ENCODE measurements at places on chromosomes 7 and 10.

DNA sequence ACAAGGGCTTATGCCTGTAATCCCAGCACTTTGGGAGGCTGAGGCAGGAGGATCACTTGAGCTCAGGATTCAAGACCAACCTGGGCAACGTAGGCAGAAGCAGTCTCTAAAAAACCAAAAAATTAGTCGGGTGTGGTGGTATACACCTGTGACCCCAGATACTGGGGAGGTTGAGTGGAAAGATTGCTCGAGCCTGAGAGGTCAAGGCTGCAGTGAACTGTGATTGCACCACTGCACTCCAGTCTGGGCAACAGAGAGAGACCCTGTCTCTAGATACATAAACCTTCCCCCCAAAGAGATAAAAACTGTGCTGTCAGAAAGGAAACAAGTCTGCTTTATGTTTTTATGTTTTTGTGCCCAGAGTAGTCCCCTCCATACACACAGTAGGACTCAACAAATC, 27.5 kb upstream of the CDK13 start:
- DNase-seq: no peak

- DNase-seq: no peak
These were observed 247.8 kb upstream of the SMIM30 start for GRCh38 chr7:113366122-113366521.

DNA sequence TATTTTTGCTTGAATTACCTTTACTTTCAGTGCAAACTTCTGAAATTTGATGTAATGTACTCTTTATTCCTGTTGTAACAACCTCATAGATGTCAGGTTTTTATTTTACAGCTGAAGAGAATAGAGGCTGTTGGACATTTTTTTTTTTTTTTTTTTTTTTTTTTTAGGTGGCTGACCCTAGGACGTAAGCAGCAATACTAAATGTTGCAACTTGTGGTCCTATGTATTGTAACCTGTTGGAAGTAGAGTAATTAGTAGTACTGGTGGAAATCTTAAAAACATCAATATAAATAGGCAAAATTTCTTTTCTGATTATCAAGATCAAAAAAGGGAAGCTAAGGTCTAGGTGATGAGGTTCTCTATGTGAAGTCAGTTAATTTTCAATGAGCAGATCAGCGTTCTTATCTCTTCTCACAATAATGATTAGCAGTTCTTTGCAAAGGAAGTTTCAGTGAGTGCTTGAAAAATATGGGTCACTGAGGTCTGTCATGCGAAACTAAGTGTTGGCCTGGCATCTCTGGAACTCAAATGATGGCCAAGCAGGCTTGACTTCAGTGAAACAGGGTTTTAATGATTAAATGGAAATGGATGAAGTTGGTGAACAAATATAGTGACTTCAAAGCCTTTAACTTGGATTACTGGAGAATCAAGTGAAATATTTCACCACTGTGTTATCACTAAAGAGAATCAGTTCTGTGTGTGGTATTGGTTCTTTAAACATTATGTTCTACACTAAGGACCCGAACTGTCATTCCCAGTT, 42.7 kb downstream of the BICC1 start:
- peak; percentile 28 for DNase-seq

DNA sequence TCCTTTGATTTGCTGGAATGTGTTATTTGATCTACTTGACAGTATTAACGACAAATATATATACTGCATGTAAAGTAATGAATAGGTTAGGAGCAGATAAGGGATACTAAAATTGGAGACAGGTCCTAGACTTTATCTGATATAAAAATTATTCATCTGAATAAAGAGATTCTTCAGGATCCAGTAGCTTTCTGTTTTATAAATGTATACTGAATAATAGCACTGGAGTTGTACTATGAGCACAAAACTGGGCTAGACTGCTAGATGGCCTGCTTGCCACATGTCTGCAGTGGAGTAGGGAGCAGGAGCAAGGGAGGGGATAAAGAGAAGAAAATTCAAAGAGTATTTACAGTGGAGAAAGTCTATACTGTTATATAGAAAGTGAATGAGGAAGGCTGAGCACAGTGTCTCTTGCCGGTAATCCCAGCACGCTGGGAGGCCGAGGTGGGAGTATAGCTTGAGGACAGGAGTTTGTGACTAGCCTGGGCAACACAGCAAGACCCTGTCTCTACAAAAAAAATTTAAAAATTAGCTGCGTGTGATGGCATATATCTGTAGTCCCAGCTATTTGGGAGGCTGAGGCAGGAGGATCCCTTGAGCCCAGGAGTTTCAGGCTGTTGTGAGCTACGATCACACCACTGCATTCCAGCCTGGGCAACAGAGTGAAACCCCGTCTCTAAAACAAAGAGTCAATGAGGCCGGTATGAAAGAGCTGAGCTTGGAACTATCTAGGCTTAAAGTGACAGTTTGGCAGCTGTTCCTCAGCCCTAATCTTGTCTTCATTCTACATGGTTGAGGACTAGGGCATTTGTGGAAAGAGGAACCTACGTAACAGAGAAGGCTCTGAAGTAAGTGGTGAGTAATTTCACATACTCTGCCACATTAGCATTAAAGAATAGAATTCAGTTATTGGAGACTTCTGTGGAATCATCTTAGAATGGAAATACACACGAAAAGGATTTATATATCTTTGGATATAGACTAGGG, 41.8 kb downstream of the CD36 start:
- peak; percentile 29 for DNase-seq

GRCh38 chr10:35552650-35553342, 52.3 kb upstream of the GJD4 start:
- DNase-seq: no peak

DNA sequence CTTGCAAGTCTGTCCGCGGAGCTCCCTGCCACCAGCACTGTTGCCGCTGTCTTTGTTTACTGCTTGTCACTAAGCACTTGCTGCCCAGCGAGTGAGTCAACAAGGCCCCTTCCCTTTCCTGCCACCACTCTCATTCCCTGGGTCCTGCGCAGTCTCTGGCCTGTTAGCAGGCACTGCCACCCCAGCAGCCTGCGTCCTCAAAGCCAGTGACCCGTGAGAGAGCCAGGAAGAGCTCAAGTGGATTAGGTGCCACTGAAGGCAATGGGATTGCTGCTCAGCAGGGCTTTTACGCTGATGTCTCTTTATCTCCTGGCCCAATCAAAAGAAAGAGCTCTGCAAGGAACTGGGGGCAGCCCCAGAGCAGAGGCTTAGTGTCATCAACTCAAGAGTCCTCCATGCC, at the start of gene FRMPD2:
TSS of gene FRMPD2 (minus strand) at position 61 of the 400 bp plus-strand sequence. CDS start 129 bp downstream, outside the sequence.
- no peak for DNase-seq

DNA sequence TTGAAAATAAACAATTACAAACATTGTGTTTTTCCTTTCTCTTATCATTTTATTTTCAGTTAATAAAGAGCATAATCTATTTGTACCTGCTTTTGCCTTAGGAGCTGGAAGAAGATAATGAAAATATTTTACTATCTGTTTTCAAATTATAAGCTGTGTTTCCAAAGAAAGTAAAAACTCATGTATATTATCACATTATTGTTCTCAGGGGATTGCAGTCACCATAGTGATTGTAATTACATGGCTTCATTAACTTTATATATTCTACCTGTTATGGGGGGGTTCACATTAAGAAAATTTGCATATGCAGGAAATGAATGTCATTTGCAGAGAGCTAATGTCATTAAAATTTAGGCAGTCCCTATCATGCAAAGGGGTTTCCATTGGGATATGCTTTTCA, 542.3 kb downstream of the NXPH1 start:
- no peak for DNase-seq

DNA sequence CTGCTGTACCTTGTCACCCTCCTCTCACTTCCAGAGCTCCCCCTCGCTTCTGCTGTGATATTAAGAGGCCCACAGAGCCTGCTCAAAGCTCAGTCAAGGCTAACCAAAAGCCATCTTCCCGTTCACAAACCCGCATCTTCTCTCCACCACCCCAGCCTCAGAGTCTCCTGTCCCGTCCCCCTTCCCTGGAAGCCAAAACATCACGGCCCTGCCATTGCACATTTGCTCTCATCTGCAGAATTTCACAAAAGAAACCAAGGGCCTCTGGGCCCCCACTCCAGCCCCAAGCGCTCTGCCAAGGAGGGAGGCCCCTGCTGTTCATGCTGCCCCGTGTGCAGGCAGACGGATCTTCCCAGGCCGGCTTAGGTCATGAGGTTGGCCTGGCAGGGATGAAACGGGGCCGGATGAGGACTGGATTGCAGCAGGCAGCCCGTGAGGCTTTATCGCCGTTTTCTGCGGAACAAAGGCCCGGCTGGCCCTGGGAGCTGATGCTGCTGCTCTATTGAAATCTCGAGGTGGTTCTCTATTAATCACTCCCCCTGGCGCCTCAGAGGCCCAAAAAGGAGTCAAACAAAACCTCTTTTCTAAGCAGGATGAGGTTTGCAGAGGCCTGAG, 31.6 kb upstream of the FOXK1 start:
- DNase-seq: no peak

Data from KBM-7 (cell line).